ENCODE measurements at places on chromosomes 5 and 9.

GRCh38 chr5:82735160-82735789 is 341.9 kb downstream of the TMEM167A start:
- no peak for DNase-seq

DNA sequence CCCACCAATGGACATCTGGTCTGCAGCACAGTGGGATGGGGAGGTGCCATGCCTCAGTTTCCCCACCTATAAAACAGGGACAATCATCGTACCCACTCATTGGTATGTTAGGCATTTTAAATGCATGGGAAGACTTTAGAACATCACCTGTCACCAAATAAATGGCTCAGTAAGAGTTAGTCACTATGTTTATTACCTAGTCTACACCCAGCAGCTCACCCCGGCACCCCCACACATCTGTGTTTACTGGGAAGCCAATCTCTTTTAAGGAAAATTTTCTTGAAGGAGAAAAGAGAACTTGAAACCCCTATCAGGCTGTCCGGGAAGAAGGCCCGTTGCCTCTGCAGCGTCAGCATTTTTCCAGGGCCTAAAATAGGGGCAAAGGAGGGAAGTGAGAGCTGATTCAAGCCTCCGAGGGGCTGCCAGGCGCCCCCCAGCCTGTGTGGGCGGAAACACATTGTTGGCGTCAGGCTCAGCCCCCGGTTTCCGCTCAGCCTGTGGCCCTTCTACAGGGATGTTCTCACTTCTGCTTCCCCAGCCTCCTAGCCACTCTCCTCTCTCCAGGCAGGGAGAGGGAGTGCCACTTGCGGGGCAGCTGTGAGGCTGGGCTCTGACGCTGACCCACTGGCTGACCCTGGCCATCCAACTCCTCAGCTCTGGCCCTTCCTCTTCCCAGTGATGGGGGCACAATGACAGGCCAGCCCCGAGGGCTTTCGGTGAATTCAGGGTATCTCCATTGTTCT is 4.6 kb downstream of the CSF1R start:
- DNase-seq: no peak

DNA sequence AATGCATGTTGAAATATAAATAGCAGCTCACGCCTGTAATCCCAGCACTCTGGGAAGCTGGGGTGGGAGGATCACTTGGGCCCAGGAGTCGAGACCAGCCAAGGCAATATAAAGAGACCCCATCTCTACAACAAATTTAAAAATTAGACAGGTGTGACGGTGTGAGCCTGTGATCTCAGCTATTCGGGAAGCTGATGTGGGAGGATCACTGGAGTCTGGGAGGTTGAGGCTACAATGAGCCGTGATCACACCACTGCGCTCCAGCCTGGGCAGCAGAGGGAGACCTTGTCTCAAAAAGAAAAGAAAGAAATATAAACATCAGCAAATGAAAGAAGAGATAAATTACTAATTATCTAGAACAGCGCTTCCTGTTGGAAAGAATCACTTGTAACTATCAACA is 105.0 kb downstream of the MAPKAP1 start:
- DNase-seq: no peak

DNA sequence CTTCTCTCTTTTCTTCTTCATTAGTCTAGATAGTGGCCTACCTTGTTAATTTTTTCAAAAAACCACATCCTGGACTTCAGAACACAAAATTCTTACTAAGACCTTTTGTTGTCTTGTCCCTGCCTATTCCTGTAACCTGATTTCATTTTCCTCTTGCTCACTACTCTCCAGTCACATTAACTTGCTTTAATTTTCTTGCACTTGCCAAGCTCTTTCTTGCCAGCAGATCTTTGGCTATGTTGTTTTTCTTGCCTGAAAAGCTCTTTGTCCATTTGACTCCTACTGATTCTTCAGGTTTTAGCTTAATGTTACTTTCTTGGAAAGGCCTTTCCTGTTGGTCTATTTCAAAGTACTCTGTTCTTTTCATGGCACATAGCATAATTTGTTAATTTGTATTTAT is 356.8 kb downstream of the OSTF1 start:
- no peak for DNase-seq

DNA sequence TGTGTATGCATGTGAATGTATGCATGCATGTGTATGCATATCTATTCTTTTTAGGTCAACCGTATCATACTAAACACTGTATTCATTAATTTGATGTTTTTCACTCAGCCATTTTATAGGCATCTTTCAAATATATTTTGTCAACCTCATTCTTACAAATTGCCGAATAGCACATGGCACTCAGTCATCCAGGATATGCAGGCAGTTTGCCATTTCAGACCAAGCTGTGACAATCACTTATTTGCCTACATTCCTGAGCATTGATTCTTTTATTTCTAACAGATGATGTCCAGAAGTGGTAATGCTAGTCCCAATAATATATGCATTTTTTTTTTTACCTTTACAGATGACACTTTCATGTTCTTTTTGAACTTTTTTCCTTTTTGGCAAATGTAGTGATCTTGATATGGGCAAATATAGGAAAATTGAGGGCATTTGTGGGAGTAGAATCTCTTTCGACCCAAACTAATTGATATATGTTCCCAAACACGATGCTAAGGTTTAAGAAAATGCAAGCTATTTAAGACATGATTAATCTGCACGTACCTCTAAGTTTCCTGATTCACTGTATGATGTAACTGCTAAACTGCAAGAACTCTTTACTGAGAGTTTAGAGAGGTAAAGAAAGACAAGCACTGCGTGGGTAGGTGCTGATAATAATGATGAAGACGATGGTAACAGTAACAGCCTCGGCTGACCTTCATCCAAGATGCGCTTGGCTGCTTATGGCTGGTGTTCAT is 153.9 kb upstream of the DAP start:
- no peak for DNase-seq

- no peak for DNase-seq
Observed at GRCh38 chr5:109917154-109917546, 227.4 kb downstream of the MAN2A1 start.

DNA sequence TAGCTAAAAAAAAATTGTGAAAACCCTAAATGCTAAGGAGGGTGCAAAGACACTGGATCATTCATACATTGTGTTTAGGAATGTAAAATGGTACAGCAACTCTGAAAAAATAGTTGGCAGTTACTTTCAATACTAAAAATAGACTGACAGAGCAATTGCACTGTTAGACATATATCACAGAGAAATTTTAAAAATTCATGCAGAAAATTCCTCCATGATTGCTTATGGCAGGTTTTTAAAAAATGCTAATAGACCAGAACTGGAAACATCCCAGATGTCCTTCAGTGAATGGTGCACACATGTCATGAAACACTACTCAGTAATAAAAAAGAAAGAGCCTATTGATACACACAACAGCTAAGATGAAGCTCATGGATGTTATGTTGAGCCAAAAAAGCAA is 349.8 kb upstream of the DAB2 start:
- DNase-seq: no peak

GRCh38 chr5:139772927-139773690 is 22.5 kb upstream of the PSD2 start:
- no peak for DNase-seq

DNA sequence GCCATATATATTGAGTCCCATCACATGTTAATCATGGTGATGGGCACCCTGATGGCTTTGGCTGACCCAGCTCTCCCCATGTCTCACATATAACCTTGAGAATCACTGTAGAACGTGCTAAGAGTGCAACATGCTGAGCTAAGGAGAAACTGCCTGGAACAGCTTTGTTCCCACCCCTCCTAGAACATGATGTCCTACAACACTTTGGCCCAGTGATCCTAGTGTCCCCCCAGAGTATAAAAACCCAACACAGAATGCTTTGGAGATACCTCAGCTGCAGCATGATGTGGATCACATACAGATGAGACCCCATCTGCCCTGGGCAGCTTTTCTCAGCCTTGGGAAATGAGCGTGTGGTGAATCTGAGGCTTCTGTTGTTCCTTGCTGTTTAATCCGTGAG is 343.5 kb downstream of the NFIB start:
- no peak for DNase-seq

Data from activated T-cell treated with anti-CD3 and anti-CD28 coated beads for 48 hours (primary cell).